WTC11 (cell line): ENCODE measurements at places on chromosomes 5 and 9.
A peak's percentile ranks its signal among the peaks of the same experiment; 100 is the strongest.

DNA sequence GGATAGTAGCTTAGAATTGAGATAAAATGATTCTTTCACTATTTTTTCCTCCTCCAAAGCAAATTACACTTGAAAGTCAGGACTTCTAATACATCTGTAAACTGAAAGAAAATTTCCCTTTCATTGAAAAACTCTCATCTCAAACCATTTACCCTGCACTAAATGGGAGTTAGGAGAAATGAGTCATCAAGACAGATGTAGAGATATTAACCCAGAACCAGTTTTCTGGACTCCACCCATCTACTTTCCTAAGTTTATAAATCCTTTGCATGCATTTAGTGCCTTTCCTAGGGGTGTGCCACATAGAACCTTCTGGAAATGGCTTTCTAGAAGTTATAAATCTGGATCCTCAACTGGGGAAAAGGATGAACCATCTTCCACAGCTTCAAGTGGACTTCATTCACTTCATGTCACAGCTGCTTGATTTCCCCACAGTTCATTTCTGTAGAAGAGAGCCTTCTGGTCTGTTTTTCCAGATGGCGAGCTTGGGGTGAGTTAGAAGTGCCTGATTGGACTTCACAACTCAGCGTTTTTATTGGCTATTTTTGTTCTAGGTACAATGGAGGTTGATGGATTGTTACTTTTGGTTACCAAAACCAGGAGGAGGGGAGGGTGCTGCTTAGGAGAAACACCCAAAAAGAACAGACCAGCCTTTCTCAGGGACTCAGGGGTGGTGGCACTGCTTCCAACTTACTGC is 72.5 kb upstream of the GPR151 start:
- no peaks in the 10 kb centered on the region for H3K4me1 ChIP-seq
- H3K36me3 ChIP-seq: no peaks in the 10 kb centered on the region
- no peak overlapping the region for H3K27ac ChIP-seq
- no peak for DNase-seq

GRCh38 chr5:80195837-80196400 is 59.9 kb downstream of the SERINC5 start:
- no peaks in the 10 kb centered on the region for H3K27me3 ChIP-seq
- peak overlapping the region; percentile 71 for H3K27ac ChIP-seq
- no peak overlapping the region for H3K4me3 ChIP-seq
- peaks cover 63% of the 10 kb centered on the region for H3K4me1 ChIP-seq

GRCh38 chr5:113123618-113124017 is 147.0 kb downstream of the DCP2 start:
- peaks cover 9% of the 10 kb centered on the region for H3K36me3 ChIP-seq
- H3K27me3 ChIP-seq: peaks cover 6% of the 10 kb centered on the region; the same call in 1 of the 2 replicates
- H3K4me1 ChIP-seq: peaks cover 41% of the 10 kb centered on the region
- DNase-seq: no peak
- H3K27ac ChIP-seq: no peak overlapping the region
- H3K4me3 ChIP-seq: no peak overlapping the region

GRCh38 chr9:121984726-121985402 is 108.2 kb downstream of the TTLL11 start:
- H3K4me1 ChIP-seq: no peaks in the 10 kb centered on the region
- no peak overlapping the region for H3K4me3 ChIP-seq
- H3K27ac ChIP-seq: no peak overlapping the region
- DNase-seq: no peak
- peaks cover 10% of the 10 kb centered on the region for H3K36me3 ChIP-seq
- peaks cover 49% of the 10 kb centered on the region for H3K27me3 ChIP-seq

DNA sequence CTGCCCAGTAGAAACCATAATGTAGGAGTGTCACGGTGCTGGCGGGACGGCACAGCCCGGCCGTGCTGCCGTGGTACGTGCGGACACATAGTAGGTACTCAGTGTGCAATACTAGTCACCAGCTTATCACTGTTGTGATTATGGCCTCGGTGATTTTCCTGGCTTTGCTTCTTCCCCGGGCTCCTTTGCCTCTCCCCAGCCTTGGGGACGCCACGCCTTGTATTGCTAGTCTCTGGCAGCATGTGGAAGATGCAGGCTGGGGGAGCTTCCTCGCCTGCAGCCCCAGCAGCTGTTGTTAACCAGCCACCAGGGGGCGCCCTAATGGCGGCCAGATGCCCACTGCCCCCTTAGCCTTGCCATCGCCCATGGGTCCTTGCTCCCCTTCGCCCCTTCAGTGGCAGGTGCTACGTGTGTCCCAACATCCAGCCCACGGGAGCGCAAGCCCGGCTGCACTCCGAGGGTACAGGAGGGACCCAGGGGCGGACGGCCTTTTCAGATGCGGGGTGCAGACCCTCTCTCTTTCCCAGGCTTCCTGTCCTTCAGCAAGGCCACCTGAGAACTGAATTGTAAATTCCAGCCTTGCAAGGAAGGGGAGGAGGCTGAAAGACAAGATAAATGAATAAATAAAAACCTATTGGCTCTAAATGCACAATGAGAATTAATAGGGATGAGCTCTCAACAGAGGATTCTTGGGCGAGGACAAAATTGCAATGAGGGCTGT is 8.0 kb downstream of the NTNG2 start:
- H3K4me3 ChIP-seq: no peak overlapping the region
- H3K27me3 ChIP-seq: peaks cover 23% of the 10 kb centered on the region
- H3K4me1 ChIP-seq: peaks cover 16% of the 10 kb centered on the region
- peak; percentile 83 for DNase-seq
- no peaks in the 10 kb centered on the region for H3K36me3 ChIP-seq
- no peak overlapping the region for H3K27ac ChIP-seq

DNA sequence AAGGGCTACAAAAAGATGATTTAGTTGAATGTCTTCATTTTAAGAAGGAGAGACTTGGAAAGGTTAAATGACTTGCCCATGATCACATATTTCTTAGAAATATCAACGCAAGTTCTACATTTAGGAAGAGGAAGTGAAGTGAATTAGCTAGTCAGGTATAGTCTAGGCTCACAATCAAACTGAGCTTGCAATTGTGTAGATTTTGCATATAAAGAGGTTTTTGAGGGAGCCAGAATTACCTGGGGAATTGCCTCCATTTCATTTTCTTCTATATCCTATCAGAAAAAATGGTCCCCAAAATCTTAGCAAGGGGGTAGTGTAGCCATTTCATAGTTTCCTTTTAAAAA is 71.3 kb downstream of the MFAP3 start:
- no peak overlapping the region for H3K4me3 ChIP-seq
- H3K36me3 ChIP-seq: no peaks in the 10 kb centered on the region
- no peak for DNase-seq
- peaks cover 55% of the 10 kb centered on the region for H3K4me1 ChIP-seq
- H3K27ac ChIP-seq: no peak overlapping the region

DNA sequence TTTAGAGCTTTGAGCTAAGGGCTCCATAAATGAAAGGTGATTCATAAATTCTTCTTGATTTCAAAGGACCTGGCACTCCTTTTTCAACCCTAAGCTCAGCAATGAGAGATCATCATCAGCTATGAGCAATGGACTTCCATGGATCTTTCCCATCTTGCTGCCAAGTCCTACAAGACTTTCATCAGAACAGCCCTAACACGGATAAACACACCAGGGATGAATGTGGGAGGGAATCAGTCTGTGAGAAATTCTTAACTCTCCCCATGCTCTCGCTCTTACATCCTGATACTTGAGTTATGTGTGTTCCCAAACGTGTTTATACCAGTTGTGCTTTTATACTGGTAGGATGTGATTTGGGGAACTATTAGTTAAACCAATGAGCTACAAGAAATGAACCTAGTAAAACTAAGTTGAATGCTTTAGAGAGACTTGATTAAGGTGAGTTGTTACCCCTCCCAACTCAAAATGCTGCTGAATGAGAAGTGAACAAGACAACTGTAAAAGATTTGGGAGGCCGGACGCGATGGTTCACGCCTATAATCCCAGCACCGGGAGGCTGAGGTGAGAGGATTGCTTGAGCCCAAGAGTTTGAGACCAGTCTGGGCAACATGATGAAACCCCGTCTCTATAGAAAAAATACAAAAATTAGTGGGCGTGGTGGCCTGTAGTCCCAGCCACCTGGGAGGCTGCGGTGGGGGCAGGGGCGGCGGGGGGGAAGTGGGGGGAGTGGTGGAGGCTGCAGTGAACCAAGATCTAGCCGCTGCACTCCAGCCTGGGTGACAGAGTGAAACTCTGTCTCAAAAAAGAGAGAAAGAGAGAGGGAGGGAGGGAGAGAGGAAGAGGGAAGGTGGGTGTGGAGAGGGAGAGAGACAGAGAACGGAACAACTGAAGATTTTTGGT is 5.2 kb upstream of the RPL26L1 start:
- no peak overlapping the region for H3K4me3 ChIP-seq
- H3K4me1 ChIP-seq: no peaks in the 10 kb centered on the region
- H3K27ac ChIP-seq: no peak overlapping the region
- peaks cover 44% of the 10 kb centered on the region for H3K27me3 ChIP-seq
- peaks cover 6% of the 10 kb centered on the region for H3K36me3 ChIP-seq

DNA sequence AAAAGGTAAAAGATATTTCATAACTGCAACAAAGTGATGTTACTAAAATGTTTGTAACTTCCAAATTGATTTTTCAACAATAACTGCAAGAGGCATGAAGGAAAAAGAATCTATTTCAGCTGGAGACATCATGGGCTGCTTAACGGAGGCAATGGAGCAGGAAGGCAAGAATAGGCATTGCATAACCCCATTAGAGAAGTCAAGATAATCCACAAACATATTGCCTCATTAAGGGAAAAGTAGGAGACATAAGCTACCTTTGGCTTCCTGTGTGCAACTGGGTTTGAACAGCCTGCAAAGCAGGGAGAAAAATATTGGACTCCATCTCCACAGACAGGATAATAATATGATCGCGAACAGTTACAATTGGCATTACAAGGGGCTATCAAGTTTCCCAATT is 46.7 kb downstream of the SLCO4C1 start:
- no peak for DNase-seq
- no peak overlapping the region for H3K27ac ChIP-seq
- H3K4me3 ChIP-seq: no peak overlapping the region
- H3K27me3 ChIP-seq: no peaks in the 10 kb centered on the region
- no peaks in the 10 kb centered on the region for H3K4me1 ChIP-seq

- peaks cover 45% of the 10 kb centered on the region for H3K4me1 ChIP-seq
- peaks cover 3% of the 10 kb centered on the region; the same call in 1 of the 2 replicates for H3K27me3 ChIP-seq
- no peak overlapping the region for H3K27ac ChIP-seq
- H3K36me3 ChIP-seq: peaks cover 8% of the 10 kb centered on the region
- no peak for DNase-seq
Measured at GRCh38 chr5:62142351-62142750, 163.7 kb upstream of the KIF2A start.

GRCh38 chr5:3886524-3887451 is 291.2 kb downstream of the IRX1 start:
- H3K27me3 ChIP-seq: peaks cover 9% of the 10 kb centered on the region
- no peak overlapping the region; the same call in 1 of the 2 replicates for H3K27ac ChIP-seq
- no peak overlapping the region for H3K4me3 ChIP-seq
- peaks cover 4% of the 10 kb centered on the region; the same call in 1 of the 2 replicates for H3K36me3 ChIP-seq
- no peak for DNase-seq
- H3K4me1 ChIP-seq: peaks cover 15% of the 10 kb centered on the region

GRCh38 chr9:37399336-37399735 is 23.2 kb upstream of the GRHPR start:
- H3K27me3 ChIP-seq: no peaks in the 10 kb centered on the region
- H3K27ac ChIP-seq: no peak overlapping the region
- no peak for DNase-seq

DNA sequence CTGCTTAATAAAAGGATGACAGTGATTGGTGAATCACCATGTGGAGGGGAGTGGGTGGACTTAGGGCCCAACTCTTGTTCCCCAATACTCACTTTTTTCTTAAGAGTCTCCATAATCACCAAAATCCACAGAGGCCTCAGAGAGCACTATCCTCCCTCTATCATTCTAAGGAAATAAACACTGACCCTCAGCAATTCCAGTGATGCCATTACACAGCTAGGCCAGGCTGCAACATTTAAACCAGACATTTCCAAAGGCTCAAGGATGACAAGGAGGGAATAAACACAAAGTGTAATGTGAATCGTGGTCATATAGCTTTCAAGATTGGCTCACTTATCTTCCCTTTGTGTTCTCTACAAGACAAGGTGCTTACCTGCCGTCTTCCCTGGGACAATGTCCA is 2.4 kb upstream of the ARSI start:
- peaks cover 15% of the 10 kb centered on the region for H3K27me3 ChIP-seq
- peaks cover 63% of the 10 kb centered on the region for H3K4me1 ChIP-seq
- H3K36me3 ChIP-seq: no peaks in the 10 kb centered on the region
- H3K4me3 ChIP-seq: no peak overlapping the region

DNA sequence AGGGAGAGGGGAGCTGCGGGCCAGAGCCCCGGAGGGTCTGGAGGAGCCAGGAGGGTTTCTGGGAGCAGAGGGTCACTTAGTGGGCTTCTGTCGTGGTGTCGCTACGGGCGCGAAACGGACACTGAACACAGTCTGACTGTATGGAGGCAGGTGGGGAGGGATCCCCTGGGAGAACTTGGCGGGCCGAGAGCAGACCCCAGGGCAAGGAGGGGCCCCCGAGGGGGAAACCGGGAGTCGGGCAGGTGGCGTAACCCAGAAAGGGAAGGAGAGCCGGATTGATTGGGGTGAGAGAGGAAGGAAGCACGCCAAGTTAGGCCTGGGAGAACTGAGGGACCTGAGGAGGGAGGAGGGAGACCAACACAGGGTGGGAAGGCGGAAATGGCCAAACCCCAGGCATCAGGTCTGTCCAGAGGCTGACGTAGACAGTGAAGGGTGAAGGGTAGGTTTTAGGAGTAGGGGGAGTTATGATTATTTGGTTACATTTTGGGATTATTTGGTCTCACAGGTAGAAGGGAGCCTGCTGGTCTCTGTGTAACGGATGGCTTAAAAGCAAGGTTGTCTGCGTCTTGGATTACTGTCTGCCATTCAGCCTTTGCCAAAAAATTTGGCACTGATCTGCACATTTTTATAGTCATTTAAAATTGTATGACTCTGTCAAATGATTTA is 3.3 kb upstream of the MSMP start:
- peaks cover 32% of the 10 kb centered on the region for H3K4me1 ChIP-seq
- peaks cover 15% of the 10 kb centered on the region for H3K36me3 ChIP-seq
- peak overlapping the region; percentile 89 for H3K4me3 ChIP-seq
- DNase-seq: no peak
- no peaks in the 10 kb centered on the region for H3K27me3 ChIP-seq
- peak overlapping the region; percentile 97 for H3K27ac ChIP-seq

GRCh38 chr9:88586452-88586851 is 51.5 kb downstream of the NXNL2 start:
- no peak overlapping the region for H3K4me3 ChIP-seq
- H3K4me1 ChIP-seq: peaks cover 11% of the 10 kb centered on the region
- no peak for DNase-seq
- peaks cover 4% of the 10 kb centered on the region; the same call in 1 of the 2 replicates for H3K27me3 ChIP-seq
- H3K36me3 ChIP-seq: no peaks in the 10 kb centered on the region
- no peak overlapping the region for H3K27ac ChIP-seq

DNA sequence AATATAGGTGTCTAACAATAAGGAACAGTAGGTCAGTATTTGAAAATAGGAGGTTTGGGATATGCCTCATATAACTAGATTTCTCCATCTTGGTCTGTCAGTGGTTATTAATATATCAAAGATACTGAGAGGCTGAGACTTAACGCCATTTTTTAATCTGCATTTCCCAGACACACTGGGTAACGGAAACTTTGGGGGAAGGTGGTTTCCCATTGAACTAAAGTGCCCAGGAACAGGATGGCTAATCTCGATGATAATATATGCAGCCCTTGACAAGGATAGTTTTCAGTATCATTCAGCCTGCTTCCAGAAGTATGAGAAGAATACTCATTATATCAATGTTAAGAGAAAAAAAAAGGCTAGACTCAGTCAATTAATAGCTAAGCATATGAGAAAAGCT is 30.7 kb downstream of the EFNA5 start:
- no peak for DNase-seq
- H3K27ac ChIP-seq: no peak overlapping the region
- no peaks in the 10 kb centered on the region for H3K27me3 ChIP-seq
- H3K4me1 ChIP-seq: peaks cover 28% of the 10 kb centered on the region
- no peaks in the 10 kb centered on the region for H3K36me3 ChIP-seq
